ENCODE measurements at places on chromosomes 5 and 9. TPM values are rescaled to one million over a fixed set of nuclear protein-coding genes. Genes with fewer than 3 reads are reported as not detected.

DNA sequence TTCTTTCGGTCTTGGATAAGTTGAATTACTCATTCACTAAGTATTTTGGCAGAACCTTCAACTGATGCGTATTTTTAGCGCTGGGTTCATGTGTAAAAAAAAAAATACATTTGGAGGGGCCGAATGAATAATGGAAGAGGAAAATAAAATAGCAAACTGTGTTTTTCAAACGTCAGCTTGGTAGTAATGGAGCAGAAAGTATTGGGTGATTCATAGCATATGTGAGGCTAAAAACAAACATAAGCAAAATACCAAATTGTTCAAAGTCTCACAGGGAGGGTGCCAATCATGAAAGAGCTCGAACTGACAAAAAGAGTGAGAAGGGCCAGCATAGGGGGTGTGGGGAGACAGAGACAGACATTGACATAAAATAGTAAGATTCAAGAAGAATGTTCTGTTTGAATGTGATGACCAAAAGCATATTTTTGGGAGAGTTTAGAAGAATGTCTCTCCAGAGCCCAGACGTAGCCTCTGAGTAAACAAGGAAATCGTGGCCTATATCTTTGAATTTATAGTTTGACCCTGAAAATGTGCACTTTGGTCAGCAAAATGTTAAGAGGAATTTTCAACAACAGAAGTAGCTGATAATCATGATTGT is 174.9 kb upstream of the HMHB1 start:
- DNase-seq: no peak

DNA sequence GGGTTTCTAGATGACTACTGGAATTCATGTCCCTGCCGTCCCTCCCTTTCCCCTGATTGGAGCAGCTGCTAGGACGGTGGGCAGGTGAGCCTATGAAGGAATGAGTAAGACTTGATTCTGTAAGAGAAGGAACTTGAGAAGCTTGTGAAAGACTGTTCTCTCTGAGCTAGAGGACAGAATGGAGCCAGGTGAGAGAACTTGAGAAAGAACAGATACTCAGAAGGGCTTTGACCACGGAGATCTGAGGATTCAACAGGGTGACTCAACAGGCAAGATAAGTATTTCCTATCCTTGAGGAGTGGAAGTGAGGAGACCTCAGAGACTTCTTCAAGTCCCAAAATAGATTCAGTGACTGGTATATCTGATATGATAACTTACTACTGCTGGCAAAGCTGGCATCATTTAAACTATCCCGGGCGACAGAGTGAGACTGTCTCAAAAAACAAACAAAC is 41.9 kb downstream of the HSDL2 start:
- DNase-seq: no peak

- DNase-seq: peak; percentile 72
These were observed 51.1 kb upstream of the ORM1 start for GRCh38 chr9:114271556-114272510.

DNA sequence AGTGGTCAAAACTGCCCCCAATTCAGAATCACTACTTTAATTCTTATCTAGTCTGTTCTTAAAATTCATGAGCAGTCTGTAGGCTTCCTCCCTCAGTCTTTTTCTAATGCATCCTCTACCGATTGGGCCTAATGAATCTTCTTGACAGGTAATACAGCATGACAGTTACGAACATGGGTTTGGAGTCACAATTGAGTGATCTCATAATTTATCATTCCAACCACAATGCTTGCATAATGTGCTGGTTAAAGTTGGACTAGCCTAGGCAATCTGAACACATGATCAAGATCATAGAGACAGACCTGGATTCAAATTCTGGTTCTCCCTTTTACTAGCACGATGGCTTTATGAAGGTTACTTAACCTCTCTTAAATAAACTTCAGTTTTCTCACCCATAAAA is 33.1 kb upstream of the SETD9 start:
- DNase-seq: no peak

GRCh38 chr5:79256563-79256962 is 20.6 kb downstream of the JMY start:
- DNase-seq: no peak

The NRG2 gene
- total RNA-seq: 0.06 TPM

The ATOSB gene
- 4.5 TPM for total RNA-seq

The ENTREP1 gene
- 0.08 TPM for total RNA-seq

GRCh38 chr5:139971202-139971725 is 71.8 kb downstream of the NRG2 start:
- no peak for DNase-seq

DNA sequence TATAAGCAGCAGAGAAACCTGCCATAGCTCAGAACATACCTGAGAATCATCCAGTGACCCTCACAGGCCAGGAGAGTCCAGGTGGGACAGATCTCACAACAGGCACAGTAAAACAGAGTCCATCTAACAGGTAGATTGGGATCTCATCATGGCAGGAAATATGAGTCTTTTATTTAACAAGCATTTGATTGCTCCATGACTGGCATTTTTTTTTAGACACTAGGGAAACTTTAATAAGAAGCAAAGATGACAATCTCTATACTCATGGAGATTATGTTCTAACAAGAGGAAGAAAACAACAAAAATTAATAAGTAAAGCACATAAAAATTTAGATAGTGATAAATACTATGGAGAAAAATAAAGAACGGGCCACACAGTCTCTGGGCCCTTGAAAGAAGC is 12.5 kb upstream of the PUM3 start:
- DNase-seq: no peak
